GM23338 (cell line): ENCODE measurements at places on chromosomes 1 and 21.
A peak's percentile ranks its signal among the peaks of the same experiment; 100 is the strongest.

DNA sequence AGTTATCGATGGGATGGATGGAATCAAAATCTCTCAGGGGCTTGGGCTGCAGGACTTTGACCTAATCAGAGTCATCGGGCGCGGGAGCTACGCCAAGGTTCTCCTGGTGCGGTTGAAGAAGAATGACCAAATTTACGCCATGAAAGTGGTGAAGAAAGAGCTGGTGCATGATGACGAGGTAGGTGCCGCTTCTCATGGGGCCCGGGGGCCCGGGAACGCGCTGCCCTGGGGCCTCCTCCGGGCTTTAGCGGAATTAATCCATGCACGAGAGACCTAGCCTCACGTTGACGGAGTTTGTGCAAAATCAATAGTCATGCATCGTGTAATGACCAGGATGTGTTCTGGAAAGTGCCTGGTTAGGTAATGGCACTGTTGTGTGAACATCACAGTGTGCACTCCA, 43.8 kb downstream of the FAAP20 start:
- H3K4me3 ChIP-seq: no peak overlapping the region
- no peaks in the 10 kb centered on the region for H3K27me3 ChIP-seq
- H3K4me1 ChIP-seq: no peaks in the 10 kb centered on the region
- no peaks in the 10 kb centered on the region for H3K36me3 ChIP-seq
- H3K27ac ChIP-seq: no peak overlapping the region

DNA sequence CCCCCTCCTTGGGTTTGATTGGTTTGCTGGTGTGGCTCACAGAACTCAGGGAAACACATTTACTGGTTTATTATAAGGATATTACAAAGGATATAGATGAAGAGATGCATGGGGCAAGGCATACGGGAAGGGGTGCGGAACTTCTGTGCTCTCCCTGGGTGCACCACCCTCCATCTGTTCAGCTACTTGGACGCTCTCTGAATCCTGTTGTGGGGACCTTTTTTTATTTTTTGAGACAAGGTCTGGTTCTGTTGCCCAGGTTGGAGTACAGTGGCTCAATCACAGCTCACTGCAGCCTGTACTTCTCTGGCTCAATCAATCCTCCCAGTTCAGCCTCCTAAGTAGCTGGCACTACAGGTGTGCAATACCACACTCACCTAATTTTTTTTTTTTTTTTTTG, 7.4 kb downstream of the LURAP1 start:
- H3K36me3 ChIP-seq: no peaks in the 10 kb centered on the region
- H3K27me3 ChIP-seq: no peaks in the 10 kb centered on the region
- no peak for DNase-seq
- no peak overlapping the region; the same call in 1 of the 2 replicates for H3K27ac ChIP-seq
- H3K4me3 ChIP-seq: no peak overlapping the region
- H3K4me1 ChIP-seq: no peaks in the 10 kb centered on the region

GRCh38 chr1:30462826-30463425, 260.5 kb downstream of the MATN1 start:
- H3K4me1 ChIP-seq: no peaks in the 10 kb centered on the region
- H3K36me3 ChIP-seq: no peaks in the 10 kb centered on the region
- DNase-seq: no peak
- H3K27ac ChIP-seq: no peak overlapping the region
- H3K27me3 ChIP-seq: no peaks in the 10 kb centered on the region

GRCh38 chr1:30995990-30996612, 69.4 kb downstream of the PUM1 start:
- H3K4me1 ChIP-seq: no peaks in the 10 kb centered on the region
- H3K27me3 ChIP-seq: no peaks in the 10 kb centered on the region
- no peak overlapping the region for H3K27ac ChIP-seq

- H3K4me1 ChIP-seq: peaks cover 8% of the 10 kb centered on the region
- H3K27ac ChIP-seq: no peak overlapping the region
- H3K27me3 ChIP-seq: no peaks in the 10 kb centered on the region
Observed at GRCh38 chr1:8062861-8063260, 36.8 kb upstream of the ERRFI1 start.

DNA sequence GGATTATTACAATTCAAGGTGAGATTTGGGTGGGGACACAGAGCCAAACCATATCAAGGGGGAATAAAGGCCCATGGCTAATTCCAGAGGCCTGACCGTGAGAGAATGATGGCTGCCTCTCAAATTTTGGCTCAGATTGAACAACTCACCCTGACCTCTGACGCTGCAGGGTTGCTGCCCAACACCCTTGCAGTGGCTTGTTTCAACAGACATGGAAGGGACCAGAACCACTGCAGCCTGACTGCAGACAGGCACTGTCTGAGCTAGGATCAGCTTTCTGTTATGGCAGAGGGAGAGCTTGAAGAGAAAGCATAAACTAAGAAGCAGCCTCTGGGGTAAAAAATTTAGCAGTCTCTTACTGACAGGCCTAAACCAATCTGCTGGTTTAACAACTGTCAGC, 90.2 kb upstream of the GADD45A start:
- no peaks in the 10 kb centered on the region for H3K36me3 ChIP-seq
- no peak overlapping the region for H3K4me3 ChIP-seq
- H3K27me3 ChIP-seq: no peaks in the 10 kb centered on the region
- DNase-seq: no peak
- no peaks in the 10 kb centered on the region for H3K4me1 ChIP-seq

DNA sequence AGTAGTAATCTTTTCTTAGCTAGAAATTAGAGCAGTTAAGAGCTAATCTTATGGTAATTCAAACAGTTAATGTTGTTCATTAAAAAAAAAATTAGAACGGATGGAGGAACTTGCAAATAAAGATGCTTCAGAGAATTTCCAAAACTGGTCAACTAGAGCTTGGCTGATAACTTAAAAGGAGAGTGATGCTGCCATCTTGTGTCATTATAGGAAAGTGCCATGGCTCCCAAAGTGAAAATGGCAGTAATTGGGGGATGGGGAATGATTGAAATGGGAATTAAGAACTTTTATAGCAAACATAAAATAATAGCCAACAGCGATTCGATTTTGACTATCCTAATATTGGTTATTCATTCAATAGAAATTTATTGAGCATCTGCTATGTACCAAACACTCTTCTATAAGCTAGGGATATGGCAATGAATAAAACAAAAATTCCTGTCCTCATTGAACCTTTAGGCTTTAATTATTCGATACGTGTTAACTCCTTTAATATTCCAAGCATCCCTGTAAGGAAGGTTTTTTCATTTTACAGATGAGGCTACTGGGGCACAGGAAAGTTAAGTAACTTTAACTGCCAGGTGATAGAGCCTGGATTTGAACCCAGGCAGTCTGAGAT, 5.7 kb upstream of the PLPP3 start:
- no peaks in the 10 kb centered on the region for H3K27me3 ChIP-seq
- H3K36me3 ChIP-seq: no peaks in the 10 kb centered on the region
- peak; percentile 80 for DNase-seq
- no peak overlapping the region for H3K4me3 ChIP-seq
- H3K27ac ChIP-seq: no peak overlapping the region

GRCh38 chr1:43975249-43975961, 645 bp downstream of the ATP6V0B start:
- H3K36me3 ChIP-seq: 0 out of 2 replicates have a peak, but pooled peaks cover 7% of the 10 kb centered on the region
- H3K4me1 ChIP-seq: peaks cover 32% of the 10 kb centered on the region
- H3K27me3 ChIP-seq: no peaks in the 10 kb centered on the region
- peak overlapping the region; percentile 96 for H3K4me3 ChIP-seq
- H3K27ac ChIP-seq: 0 out of 2 replicates have a peak overlapping the region, but pooled peaks have one; percentile 59
- DNase-seq: peak; percentile 56
